NCI-H446 (cell line): ENCODE measurements at places on chromosomes 6 and 20.

GRCh38 chr6:101516578-101516977 lies 123.1 kb downstream of the GRIK2 start:
- no peak for DNase-seq

DNA sequence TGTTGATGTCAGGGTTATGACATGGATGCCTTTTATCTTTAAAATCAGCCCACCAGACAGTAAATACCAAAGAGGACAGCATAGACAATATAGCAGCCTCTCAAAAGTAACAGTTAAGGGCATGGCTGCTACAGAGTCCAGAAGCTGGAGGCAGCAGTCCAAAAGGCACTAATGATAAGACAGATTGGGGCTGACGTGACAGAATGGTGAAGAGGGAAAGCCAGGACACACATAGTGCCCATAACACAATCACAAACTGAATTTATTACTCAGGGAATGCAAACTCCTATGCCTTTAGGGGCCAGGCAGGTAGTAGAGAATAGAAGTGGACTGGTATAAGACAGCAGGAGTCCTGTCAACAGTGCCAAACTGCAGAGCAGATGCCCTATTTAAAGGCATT lies 40.7 kb downstream of the TP53INP2 start:
- no peak for DNase-seq

- DNase-seq = no peak
These were observed 146.7 kb upstream of the LRFN2 start for GRCh38 chr6:40733770-40734396.

DNA sequence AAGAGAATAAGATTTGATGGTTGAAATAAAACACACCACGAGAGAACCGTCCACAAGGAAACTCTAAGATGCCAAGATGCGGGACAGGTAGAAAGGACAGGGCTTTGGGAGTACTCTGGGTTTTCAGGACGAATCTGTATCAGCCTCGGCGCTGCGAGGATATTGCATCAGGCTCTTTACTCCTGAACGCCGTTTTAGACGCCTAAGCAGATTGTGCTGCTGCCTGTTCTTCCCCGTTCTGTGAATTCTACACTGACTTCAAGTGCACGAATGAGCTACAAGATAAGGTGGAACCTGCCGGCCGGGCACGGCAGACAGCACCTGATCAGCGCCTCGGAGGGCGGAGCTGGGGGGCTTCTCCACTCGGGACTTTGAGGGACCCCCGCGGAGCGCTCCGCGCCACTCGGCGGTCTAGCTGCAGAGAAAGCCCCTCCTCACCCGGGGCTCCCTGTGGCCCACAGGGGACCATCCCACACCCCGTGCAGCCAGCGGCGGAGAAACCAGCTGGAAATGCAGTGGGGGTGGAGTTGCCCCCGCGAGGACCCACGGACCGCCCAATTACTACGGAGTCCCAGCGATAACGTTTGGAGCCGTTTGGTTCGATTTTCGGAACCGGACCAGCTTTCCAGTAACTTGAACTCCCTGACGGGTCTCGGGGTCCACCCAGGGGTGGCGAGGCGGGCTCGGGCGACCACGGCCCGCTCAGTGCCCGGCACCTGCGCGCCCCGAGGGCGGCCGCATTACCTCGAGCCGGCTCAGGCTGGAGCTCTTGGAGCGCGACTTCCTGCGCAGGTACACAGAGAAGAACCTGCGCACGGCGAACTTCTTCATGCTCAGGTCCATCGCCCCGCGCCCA lies 646 bp downstream of the RPS6KA2 start:
- DNase-seq = no peak

GRCh38 chr6:96249755-96250154 lies 234.0 kb downstream of the FUT9 start:
- no peak for DNase-seq

- no peak for DNase-seq
These were observed 6.0 kb upstream of the BPIFA1 start for GRCh38 chr20:33229843-33230242.

- DNase-seq = no peak
These were observed 5.3 kb downstream of the SNAI1 start for GRCh38 chr20:49987868-49988690.

DNA sequence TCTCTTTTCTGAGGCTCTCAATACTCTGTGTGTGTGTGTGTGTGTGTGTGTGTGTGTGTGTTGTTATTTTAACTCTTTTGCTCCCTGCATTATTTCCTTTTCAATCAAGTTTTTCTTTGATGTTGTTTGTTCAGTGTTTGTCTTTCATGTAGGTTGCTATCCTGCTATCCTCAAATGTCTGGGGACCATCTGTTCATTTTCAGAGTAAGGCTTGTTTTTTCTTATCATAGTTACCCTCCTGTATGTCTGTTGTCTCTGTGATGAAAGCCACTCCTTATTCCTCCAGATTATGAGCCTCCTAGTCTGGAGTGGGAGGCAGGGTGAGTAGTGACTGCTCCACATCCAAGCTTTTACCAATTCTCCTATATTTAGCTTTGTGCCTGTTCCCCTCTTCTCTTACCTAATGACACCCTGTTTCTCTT lies 9.2 kb downstream of the ENPP3 start:
- DNase-seq = no peak

DNA sequence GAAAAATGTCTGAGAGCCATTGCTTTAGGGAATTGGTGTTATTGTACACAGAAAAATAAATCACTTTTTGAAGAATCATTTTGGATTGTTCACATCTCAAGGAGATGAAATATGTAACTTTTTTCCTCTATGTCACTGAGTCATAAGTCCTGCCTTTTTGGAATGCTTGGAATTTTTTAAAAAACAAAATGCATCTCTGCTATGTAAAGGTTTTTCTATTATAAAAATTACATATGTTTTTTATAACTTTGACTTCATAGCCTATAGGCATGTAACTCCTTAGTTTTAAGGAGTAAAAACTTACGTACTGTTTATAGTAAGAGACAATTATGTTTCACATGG lies 8.7 kb downstream of the RNF144B start:
- DNase-seq = no peak

DNA sequence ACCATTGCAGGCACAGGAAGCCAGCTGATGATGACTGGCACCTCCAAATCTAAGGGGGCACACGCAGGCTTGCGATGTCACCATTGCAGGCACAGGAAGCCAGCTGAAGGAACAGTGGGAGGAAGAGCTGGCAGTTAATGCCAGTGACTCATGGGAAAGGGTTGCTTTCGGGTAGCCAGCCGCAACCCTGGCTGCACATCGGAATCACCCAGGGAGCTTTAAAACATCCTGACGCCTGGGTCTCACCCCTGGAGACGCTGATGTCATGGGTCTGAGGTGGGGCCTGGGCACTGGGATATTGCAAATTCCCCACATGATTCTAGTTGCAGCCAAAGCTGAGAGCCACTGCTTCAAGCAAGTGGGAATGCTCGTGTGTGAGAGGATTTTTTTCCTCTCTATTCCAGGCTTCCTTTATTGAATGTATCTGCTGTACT lies 16.1 kb upstream of the CCN6 start:
- no peak for DNase-seq

GRCh38 chr20:17622851-17623508 lies 53.1 kb downstream of the DSTN start:
- no peak for DNase-seq

DNA sequence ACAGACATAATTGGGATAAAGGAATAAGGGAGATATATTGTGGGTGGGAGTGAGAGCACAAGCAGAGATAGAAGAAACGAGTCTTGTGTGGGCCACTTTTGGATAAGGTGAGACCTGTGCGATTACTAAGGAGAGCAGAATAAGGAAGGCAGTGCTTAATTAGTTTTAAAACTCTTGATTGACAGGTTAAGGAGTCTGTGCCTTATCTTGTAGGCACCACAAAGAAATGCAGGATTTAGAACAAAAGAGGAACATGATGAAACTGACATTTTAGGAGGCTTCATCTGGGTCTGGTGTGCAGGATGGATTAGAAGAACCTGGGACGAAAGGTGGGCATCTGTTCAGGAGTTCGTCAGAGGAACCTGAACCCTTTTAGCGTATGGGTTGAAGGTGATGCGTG lies 70.2 kb upstream of the KIF25 start:
- DNase-seq = no peak

GRCh38 chr6:134727081-134727480 lies 222.8 kb downstream of the ALDH8A1 start:
- no peak for DNase-seq

DNA sequence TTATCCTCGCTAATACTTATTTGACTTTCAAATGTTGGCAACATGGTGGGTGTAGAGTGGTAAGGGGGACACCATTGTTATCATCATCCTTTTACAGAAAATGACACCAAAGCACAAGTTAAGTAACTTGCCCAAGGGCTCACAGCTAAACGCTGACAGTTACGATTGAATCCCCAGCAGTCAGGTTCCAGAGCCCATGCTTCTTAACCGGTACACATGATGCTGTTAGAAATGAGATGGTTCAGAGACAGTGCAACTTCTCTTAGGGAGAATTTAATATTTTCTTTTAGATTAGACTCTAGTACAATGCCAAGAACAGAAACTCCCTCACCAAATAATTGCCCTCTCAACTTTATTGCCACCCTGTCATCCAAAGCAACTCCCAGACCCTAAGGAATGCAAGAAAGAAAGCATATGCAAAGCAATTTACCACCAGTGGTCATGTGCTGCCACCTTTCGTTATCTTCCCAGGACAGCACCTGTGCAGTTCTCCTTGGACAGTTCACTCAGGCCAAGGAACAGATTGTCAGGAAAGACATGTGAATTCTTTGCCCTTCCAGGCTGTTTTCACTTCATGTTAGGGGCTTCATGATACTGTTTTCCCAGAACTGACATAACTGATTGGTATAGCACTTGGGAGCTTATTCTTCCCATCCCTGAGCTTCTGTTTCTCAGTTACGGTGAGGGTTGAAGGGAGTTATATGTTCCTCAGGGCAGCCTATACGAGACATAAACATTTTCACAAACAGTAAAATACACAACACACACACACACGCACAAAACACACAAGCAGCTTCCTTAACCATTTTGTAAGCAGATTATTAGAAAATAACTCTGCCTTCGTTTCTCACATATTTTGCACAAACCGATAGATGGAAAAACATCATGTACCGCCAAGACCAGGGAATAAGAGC lies 5.1 kb downstream of the HLA-DMA start:
- peak; percentile 5 for DNase-seq

DNA sequence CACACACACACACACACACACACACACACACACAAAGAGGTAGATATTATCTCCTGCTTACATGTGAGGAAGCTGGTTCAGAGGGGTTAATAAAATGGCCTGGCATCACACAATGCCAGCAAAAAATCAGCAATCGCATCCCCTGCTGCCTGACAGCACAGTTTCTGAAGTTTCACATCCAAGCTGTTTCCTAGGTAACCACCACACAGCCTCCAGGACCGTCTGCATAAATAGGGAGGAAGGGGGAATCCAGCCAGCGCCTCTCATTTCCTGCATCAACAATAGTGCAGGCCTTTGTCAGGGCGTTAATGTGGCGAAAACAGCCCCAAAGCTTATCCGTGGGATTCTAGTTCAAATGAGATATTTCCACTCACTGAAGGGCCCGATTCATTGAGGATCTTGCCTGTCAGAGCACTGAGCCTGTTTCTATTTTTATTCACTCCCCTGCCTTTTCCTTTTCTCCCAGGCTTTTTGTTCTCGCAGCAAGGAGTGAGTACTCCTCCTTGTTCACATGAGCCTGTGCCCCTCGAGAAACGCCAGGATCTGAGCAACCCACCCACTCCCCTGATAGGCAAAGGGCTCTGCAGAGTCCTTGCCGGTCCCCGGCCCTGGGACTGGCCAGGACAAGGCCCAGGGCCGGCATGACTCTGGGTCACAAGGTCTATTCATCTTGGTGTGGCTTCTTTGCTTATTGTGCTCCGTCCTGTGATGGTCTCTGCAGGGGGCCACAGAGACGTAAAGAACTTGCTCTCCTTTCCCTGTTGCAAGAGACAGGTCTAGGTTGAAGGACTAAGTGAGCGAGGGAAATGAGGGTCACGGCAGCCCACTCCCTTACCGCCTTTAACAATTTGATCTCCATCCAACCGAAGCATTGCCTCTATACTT lies 32.7 kb downstream of the TUBB2B start:
- DNase-seq = peak; percentile 8

- DNase-seq = no peak
These were observed 275.7 kb downstream of the PAX1 start for GRCh38 chr20:21981179-21981578.

- DNase-seq = no peak
These were observed 41.5 kb upstream of the GFOD1 start for GRCh38 chr6:13528777-13529343.

- DNase-seq = no peak
These were observed 273.1 kb downstream of the HAO1 start for GRCh38 chr20:7667194-7667593.

- DNase-seq = no peak
These were observed 23.9 kb upstream of the MICB start for GRCh38 chr6:31473780-31474761.

DNA sequence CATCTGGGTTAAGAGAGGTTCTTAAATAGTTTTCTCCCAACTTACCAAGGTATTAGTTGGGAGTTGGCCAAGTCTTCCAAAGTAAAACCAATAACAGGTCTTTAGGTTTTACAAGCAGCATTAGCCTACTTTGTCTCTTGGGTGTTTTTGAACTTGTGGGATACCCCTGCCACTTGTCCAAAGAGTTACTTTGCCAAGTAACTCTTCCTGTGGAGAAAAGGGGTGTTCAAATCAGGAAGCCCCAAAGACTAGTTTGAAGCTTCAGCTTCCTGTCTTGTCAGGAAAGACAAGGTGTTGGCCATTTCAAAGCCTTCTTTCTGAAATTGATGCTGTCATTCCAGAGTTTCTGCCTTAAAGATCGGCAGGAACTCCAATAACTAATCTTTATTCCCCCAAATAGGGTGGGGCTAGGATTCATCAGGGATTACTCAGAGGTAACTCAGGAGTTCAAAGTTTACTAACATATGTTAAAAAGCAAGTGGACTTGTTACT lies 822 bp downstream of the RAB22A start:
- DNase-seq = no peak

GRCh38 chr6:93300661-93301060 lies 118.7 kb downstream of the EPHA7 start:
- no peak for DNase-seq

DNA sequence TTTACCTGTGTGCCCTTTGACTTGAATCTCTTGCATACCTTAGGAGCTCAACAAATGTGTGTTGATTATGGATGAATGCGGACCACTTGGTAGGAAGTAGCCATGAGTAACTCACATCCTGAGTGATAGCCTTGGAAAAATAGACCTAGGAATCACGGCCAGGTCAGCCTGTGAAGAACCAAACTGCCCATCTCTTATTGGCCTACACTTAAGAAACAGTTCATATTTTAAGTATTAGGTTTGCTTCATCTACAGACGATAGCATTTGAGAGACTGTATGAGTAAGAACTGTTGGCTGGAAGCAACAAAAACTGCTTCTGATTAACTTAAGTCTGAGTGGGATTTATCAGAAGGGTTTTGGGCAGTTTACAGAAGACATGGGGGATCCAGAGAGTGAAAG lies 320.1 kb upstream of the PRND start:
- DNase-seq = no peak

GRCh38 chr6:1514078-1514477 lies 95.6 kb upstream of the FOXC1 start:
- no peak for DNase-seq

- DNase-seq = no peak
These were observed 367.4 kb downstream of the FOXA2 start for GRCh38 chr20:22216984-22217383.

GRCh38 chr20:62952373-62952967 lies at the start of gene SLC17A9:
SLC17A9 (plus strand) TSS chr20:62952709; CDS start chr20:62952831, 122 bp downstream.
- DNase-seq = no peak
